ENCODE measurements at places on chromosomes 1 and 21.

DNA sequence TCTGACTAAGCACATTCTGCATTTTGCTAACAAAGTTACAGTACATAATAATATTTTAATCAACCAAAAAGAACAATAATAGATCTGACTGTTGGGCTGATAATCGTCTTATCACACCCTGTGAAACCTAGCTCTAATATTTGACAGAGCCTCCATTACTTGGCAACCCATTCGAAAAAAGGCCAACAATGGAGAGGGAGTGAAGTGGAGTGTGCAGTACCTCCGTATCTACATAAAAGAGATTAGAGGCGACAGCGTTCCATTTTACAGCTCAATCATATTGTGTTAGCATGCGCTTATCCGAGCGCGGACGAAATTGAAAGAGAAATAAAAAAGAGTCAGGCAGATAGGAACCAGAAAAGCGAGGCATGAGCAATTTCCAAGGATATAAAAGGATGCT, 137.3 kb upstream of the USH2A start:
- no peak for DNase-seq

DNA sequence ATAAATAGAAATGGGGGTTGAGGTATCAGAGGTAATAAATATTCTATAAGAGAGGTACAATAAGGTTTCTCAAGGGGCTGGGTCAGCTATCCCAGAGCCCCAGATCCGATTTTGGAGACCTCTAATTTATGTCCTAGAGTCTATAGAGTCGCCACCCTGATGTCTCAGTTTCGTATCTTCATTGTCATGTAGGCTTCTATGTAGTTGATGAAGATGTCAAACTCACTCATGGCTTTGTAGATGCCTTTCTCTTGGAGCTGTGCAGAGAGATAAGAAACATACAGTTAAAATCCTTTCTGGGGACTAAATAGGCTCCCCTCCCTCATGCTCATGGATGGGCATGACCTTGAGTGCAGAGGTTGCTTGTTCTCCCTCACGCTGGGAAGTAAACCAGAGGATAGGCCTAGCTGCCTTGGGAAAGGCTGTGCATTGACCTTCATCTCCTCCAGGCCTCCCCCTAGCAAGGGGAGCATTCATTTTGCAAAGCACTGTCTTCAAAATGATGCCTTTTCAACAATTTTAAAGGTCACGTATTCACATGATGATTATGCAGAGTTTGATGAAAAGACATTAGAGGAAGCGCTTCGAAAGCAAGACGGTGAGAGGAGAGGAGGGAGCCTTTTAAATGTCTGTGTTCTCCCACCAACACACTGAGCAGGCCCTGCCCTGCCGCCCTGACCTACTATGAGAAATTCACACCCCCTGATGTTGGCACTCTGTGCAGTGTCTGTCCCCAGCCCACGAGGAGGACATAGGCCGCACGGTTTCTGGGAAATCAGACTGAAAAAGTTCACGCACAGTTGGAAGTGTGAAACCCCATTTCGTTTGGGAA, 1.9 kb upstream of the IL19 start:
- no peak for DNase-seq

- no peak for DNase-seq
Observed at GRCh38 chr1:151828921-151829320, 2.7 kb downstream of the RORC start.

GRCh38 chr1:11314959-11315358, 42.0 kb downstream of the UBIAD1 start:
- DNase-seq: no peak

Measured in stimulated activated CD8-positive, alpha-beta memory T cell treated with anti-CD3 and anti-CD28 coated beads, Interleukin-4, amount 100 ng/mL, for 48 hours (primary cell).